ENCODE measurements at places on chromosomes 11 and 22.
A peak's percentile ranks its signal among the peaks of the same experiment; 100 is the strongest.

DNA sequence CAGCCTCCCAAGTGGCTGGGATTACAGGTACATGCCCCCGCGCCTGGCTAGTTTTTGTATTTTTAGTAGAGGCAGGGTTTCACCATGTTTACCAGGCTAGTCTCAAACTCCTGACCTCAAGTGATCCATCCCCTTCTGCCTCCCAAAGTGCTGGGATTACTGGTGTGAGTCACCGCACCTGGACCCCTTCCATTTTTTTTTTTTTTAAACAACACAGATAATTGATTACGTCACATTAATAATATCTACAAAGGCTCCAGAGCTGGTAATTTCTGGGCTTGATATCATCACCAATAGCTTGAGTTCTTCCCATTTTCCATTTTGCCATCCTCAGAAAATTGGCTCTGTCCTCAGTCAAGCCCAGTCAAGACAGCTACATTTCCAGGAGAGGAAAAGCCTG, 7.2 kb downstream of the TTLL1 start:
- no peak for DNase-seq

DNA sequence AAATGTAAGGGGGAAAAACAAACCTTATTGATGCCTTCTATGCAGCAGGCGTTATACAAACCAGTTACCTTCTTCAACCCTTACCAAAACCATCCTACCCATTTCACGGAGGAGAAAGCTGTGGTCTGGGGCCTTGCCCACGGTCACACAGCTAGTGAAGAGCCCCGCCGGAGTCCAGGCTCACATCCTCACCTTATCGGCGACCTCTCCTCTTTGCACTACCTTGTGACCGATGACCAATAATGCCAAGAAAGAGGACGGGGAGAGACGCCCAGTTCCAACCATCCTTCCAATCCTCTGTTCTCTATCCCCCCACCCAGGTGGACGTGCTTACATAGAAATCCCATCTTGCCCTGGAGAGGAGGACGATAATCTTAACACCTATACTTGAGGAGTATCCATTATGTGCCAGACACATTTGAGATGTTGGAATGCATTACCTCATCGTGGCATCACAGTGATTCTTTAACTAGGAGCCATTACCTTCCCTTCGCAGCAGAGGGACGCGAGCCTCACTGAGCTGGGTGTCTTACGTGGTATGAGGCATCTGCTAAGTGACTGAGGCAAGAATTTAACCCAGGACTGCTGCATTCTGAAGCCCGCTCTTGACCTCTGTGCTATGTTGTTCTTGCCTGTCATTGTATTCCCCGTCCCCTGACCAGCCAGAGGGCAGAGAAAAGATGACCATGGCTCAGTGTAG, 253.7 kb upstream of the B3GAT1 start:
- DNase-seq, result no peak

- peak; percentile 22 for DNase-seq
Measured at GRCh38 chr11:10659339-10660216, 34.0 kb downstream of the IRAG1 start.

- DNase-seq, result peak; percentile 92
Measured at GRCh38 chr11:6703247-6704063, 20.3 kb upstream of the MRPL17 start.

DNA sequence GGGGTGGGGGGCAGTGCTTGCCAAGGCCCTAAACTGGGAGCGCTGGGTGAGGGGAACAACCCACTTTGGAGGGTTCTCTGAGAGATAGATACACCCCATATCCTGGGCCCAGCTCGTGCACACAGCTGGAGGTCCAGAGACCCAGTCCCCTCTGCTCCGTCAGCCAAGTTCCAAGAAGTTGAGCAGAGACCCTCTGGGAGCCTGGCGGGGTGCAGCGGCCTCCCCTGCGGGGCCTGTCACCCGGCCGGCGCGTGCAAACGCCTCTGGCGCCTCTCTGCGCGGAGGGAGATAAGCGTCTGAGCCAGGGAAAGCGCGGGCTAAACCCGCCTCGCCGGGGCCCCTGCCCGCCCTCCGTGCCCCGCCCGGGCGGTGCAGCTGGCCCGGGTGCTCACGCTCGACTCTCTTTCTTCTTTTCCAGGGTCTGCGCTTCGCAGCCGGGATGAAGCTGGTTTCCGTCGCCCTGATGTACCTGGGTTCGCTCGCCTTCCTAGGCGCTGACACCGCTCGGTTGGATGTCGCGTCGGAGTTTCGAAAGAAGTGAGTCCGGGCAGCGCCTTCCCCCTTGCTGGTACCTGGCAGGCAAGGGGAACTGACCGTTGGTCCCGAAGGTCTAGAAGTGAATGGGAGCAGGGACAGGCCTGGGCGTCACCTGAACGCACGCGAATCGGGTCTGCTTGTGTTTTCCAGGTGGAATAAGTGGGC, 540 bp downstream of the ADM start:
- DNase-seq, result peak; percentile 27

GRCh38 chr22:26756675-26757293, 99.4 kb downstream of the MIAT start:
- peak; percentile 2 for DNase-seq

GRCh38 chr22:36191106-36191836, 10.3 kb downstream of the APOL4 start:
- DNase-seq, result no peak

DNA sequence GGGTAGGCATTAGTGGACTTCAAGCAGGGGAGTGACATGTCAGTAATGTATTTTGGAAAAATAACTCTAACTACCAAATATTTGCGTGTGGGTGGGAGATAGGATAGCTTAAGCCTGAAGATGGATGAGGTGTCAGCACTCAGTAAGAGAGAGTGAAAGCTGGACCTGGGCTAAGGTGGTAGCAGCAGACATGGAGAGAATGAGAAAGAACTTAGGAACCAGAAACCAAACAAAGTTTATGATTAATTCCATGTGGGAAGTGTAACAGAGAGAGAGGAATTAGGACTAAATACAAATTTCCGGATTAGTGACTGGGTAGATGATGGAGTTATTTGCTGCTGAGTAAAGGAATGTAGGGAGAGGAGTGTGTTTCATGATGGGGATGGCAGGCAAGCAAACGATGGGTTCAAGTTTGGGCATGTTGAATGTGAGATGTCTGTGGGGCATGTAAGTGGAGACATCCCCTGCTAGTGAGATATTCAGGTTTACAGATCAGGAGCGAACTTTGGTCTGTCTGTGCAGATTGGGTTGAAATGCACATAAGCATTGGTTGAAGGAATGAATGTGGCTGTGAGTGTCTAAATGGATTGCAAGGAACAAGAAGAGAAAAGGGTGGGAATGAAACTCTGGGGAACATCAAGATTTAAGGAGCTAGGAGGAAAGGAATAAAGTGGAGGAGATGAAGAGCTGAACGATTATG, 185.6 kb upstream of the MTMR2 start:
- DNase-seq, result no peak

- DNase-seq, result peak; percentile 12
Measured at GRCh38 chr11:92698742-92699141, 270.7 kb upstream of the MTNR1B start.

- DNase-seq, result no peak
Measured at GRCh38 chr11:27204529-27204928, 158.5 kb downstream of the CCDC34 start.

GRCh38 chr11:104663190-104664140, 234.8 kb downstream of the CASP12 start:
- no peak for DNase-seq

GRCh38 chr11:112634995-112635737, 326.1 kb upstream of the NCAM1 start:
- DNase-seq, result no peak

DNA sequence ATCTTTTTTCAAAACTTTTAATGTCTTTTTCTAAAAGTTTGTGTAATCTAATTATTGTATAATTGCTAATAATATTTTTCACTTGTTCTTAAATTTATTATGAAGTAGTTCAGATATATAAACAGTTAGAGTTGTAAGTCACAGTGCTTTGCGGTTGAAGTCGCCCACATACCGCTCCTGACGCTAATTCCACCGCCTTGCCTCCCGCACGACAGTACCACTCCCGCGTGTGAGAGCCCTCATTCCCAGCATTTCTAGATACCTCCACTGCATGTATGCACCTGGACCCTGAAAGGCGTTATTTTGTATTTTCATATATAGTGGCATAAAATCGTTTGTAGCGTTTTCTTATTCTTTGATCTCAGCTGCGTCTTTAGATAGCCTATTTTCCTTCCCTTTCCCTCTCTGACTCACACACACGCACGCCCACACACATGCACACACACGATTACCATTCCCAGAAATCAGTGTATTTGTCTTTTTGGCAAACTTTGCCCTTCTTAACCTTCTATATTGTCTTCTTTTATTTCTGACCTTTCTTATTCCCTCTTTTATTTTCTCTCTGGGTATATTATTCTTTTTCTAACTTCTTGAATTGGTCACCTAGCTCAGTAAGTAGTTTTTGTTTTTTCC, 56.4 kb upstream of the PITPNB start:
- peak; percentile 23 for DNase-seq

DNA sequence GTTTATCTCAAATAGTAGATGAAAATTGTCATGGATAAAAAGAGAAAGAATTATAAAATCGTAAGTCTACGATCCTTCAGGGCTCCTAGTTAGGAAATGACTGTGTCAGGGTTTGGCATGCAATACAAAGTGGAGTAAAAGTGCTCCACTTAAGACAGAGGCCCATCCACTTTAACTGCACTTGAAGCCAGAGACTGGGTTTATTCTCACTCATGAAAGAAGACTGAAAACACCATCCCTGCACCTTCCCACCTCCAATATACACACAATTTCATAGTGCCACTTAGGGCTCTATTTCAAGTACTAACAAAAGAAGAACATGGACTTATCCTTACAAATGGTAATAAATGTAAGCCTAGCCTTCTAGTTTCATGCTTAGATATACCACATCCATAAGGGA, 70.7 kb downstream of the ANO5 start:
- DNase-seq, result no peak

DNA sequence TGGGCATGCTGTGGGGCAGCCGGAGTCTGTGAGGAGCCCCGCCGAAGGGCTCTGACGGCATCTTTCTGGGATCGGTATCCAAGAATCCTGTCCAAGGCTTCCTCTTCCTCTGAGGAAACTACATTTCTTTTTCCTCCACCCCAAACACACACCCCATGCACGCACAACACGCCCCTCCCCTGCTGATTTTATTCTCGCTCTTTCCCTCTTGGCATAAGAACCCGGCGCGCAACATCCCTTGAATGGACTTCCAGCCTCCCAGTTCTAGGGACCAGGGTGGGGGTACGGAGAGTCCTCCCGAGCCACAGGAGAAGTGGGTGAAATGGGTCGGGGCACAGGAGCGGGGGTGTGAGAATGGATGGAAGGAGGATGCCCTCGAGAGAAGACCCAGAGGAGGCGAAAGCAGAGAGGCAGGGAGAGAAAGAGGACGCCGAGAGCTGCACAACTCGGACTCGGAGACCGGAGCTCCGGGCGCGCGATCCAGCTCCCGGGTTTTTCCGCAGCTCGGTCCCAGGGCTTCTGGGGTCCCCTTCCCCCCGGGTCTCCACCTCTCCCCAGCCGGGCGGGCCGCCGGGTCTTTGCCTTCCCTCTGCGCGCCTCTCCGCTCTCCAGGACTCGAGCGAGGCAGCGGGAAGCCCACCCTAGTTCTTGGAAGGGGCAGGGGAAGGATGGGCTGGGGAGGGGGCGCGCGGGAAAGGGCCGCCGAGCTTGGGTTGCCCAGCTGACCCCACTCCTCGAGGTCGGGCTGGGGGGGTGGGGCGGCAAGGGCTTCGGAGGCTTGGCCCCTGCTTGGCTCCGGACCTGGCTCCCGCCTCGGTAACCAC, 1.5 kb upstream of the LARGE1 start:
- DNase-seq, result no peak

GRCh38 chr22:44286646-44287045, 26.1 kb downstream of the SHISAL1 start:
- no peak for DNase-seq

GRCh38 chr11:129611661-129612446, 203.8 kb upstream of the TMEM45B start:
- DNase-seq, result no peak

DNA sequence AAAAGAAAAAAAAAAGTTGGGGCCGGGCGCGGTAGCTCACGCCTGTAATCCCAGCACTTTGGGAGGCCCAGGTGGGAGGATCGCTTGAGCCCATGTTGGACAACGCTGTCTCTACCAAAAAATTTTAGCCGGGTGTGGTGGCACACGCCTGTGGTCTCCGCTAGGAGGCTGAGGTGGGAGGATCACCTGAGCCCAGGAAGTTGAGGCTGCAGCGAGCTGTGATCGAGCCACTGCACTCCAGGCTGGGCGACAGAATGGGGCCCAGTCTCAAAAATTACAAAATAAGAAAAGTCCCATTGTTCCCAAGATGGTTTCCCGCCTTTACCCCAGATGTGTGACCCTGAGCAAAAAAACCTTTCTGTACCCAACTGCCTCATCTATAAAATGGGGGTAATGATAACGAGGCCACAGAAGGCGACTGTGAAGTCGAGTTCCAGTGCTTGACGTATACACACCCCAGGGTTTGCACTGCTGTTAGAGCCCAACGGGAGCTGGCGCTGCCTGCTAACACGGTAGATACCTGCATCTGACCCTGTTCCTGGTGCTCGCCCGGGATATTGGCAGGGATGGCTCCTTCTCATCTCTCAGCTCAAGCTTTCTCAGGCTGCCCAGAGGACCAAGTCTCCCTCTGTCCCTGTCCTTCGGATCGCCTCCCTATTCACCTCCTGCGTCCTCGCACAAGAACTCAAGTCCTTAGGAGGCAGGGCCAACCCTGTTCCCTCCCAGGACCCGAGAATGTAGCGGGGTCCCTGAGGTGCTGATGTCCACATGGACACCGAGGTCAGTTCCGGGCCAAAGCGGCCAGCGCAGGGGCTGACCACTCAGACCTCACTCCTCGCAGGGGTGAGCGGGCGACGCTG, 1.1 kb upstream of the RPLP2 start:
- no peak for DNase-seq

- DNase-seq, result no peak
Measured at GRCh38 chr11:133977067-133977677, 20.4 kb upstream of the IGSF9B start.

GRCh38 chr22:36068776-36069344, 40.2 kb upstream of the RBFOX2 start:
- peak; percentile 3 for DNase-seq

DNA sequence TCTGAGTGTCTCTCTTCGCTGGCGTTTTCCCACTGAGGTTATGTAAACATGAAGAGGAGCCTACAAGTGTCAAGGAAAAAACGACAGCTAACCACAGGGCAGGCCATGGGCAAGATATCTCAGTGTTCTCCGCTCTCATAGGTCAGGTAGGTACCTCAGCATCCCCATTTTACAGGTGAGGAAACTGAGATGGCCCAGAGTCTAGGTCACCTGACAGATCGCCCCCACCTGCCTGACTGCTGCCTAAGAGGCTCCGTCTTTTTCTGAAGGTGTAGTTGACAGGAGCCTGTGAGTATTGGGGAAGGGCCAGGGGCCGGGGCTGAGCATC, 847 bp upstream of the NDUFA6 start:
- DNase-seq, result no peak
